ENCODE measurements at places on chromosomes 6 and 20. TPM values are rescaled to one million over a fixed set of nuclear protein-coding genes. Genes with fewer than 3 reads are reported as not detected.
A peak's percentile ranks its signal among the peaks of the same experiment; 100 is the strongest.

DNA sequence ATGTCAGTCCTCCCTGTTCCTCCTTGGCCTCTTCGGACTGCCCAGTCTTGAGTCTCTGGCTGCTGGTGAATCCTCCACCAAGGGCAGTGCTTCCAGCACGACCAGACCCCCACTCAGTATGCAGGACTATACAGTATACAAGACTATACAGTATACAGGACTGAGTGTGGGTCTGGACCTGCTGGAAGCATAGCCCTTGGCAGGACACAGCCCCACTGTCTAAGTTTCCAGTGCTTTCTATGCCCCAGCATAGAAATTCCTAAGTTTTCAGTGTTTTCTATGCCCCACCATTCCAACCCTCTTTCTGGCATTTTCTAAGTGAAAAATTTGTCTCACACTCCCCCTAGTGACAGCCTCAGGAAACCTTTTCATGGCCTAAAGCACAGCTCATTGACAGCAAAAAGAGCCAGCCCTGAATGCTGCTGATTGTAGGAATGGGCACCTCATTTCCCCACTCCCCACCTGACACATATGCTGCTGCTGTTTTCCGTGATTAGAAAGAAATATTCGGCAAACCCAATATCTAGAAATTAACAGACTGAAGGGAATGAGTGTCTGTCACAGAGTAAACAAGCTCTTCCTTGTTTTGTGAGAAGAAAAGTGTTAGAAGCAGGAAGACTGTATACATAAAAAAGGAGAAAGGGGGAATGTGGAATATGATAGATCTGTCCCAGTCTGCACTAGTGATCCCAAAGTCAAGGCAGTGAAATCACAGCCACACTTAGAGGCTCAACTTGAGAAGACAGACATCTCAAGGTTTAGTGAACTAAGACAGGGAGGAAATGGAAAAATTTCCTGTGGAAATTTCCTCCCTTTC, 206.9 kb downstream of the IBTK start:
- DNase-seq = no peak

DNA sequence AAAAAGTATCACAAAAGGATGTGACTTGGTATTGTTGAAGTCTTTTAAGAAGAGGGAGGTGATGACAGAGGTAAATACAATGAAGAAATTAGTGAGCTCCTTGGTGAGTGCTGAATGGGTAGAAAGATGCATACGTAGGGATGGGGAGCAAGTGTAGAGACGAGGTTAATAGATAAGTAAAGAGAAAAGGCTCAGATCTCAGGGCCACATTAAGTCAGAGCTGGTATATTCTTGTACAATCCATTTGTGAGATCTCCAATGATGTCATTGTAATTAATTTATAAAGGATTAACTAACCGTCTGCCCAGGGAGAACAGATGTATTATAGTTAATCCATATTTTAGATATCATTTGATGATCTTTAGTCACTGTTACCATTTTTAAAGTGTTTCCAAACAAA, 43.4 kb downstream of the SMPDL3A start:
- no peak for DNase-seq

The VSX1 gene
- total RNA-seq = 0.33 TPM

GRCh38 chr6:170158296-170159021, 132.4 kb downstream of the DLL1 start:
- no peak for DNase-seq

DNA sequence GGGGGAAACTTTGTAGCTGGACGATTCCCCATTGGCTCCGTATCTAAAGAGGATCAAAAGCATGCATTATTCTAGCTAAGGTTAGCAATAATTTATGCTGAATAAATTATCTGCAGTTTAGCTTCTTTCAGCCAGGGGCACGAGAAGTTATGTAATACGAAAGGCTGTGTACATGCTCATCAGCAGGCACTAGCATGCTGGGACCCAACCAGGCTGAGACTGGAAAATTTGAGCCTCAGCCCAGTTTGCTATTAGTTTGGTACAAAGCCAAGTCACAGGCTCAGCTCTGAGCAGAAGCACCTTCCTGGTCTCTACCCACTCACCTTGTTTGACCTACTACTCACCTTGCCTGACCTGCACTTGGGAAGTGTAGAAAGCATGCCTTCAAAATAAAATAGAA, 328.1 kb upstream of the ARID1B start:
- DNase-seq = no peak

GRCh38 chr20:47055699-47056369, 161.2 kb downstream of the EYA2 start:
- no peak for DNase-seq

DNA sequence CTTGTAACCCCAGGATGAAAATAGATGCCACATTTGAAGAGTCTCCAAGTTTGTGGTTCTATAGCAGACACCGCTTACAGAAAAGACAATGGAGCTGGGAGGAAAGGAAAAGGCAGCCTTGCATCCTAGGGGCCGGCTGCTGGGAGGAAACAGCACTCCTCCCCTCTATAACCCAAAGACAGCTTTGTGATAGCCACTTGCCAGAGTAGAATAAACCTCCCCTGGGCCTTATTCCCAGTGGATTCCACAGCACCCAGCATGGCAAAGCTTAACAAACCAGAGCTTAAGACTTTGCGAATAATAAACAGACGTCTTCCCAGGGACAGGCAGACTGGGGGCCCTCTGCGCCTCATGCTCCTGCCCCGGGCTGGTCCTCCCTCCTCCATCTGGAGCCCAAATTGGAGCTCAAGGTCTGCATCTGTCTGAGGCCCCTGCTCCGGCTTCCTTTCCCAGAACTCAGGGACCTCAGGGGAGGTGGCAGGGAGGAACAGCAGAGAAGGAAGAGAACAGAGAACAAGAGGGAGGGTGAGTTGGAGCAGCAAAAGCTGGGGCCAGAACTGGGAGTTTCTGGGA, 8.8 kb upstream of the TAF8 start:
- DNase-seq = peak; percentile 58

GRCh38 chr6:781350-781961, 88.5 kb upstream of the EXOC2 start:
- DNase-seq = no peak

The LRFN2 gene
- total RNA-seq = not detected

DNA sequence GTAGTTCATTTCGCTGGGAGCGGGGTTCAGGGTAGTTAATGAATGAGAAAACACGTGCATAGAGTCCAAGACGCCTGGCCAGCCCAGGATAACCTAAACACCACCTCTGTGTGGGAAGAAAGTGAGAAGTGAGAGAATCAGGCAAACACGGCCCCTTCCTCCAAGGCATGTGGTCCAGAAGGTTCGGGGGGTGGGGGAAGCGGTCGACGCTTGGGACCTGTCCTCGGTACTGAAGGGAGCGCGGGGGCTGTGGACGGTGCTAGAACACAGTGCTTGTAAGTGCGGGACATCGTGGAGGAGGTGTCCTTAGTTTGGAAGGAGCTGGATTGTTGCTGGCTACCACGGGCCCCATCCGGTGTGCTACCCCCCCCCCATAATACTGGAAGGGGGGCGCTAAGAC, 1.7 kb upstream of the VSTM2L start:
- DNase-seq = no peak

GRCh38 chr6:46706464-46706863, 18.8 kb downstream of the TDRD6 start:
- no peak for DNase-seq

The BPIFA1 gene
- not detected for total RNA-seq

The DZANK1 gene
- total RNA-seq = 0.60 TPM

The MCCD1 gene
- not detected for total RNA-seq

The ALDH5A1 gene
- 27.6 TPM for total RNA-seq

The TFAP2A gene
- total RNA-seq = 0.66 TPM

- DNase-seq = no peak
Observed at GRCh38 chr6:41186031-41186562, 14.9 kb downstream of the TREML2 start.

DNA sequence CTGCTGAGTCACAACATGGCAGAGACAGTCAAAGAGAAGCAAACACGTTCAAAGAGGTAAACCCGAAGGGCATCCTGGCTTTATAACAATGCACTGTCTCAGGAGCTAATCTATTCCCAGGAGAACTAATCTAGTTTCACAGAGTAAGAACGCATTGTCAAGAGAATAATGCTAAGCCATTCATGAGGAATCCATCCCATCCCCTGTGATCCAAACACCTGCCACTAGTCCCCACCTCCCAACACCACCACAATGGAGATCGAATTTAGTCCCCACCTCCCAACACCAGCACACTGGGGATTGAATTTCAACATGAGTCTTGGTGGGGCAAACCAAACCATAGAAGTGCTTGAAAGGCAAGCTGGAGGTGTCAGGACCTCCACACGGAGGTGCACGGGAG, 231.5 kb upstream of the ID4 start:
- no peak for DNase-seq

GRCh38 chr6:21594416-21595281, 1.1 kb downstream of the SOX4 start:
- DNase-seq = peak; percentile 65

All from left ventricle myocardium inferior (tissue), 1 donor.